ENCODE measurements at places on chromosomes 2 and 18.

DNA sequence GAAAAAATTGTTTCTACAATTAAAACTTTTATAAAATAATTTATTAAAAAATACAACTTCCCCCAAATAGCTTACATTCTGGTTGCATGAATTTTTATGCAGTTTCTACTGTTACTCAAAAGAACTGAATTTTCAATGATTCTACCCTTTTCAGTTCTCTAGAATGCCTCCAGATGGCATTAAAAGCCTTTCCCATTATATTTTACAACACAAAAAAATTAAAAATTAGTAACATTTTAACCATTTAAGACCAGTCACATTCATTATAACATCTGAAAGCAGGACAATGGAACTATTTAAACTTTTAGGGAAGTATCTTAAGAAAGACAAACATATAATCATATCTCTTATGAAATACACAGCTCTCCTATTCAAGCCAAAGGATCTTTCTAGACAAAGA, 236.0 kb upstream of the REV1 start:
- DNase-seq: no peak

DNA sequence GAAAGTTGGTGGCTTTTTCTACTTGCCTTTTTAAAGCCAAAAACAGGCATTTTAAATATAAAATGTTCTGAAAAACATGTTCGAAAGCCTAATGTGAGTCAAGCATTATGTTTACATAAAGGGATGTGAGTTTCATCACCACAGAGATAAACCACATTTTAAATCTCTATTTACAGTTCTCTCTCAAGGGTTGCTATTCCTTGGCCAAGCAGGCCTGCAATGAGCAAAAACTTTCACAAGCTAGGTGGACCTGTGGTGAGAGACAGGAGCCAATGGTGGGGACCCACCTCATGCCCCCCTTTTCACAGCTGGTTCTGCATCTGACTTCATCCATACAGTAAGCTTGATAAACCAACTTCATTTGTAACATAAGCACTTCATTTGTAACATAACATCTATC, 65.1 kb downstream of the CUL3 start:
- no peak for DNase-seq

DNA sequence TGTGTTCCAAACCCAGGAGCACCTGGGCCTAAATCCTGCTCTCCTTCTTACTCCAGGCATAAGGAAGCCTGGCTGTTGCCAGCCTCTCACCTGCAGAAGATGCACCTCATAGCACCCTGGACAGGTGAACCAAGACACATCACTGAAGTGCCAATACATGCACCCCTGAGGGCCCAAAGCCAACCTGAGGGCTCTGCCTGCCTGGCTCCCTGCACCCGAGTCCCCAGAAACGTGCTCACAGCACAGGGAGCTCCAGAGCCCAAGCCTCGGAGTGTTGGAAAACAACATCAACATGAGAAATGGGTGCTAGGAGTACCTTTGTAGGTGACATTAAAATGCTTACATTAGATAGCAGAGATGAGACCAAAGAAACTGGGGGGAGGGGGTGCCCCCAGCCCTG, 96.3 kb upstream of the RAB6C start:
- no peak for DNase-seq

- no peak for DNase-seq
Measured at GRCh38 chr2:219905640-219906039, 278.2 kb downstream of the SLC4A3 start.

DNA sequence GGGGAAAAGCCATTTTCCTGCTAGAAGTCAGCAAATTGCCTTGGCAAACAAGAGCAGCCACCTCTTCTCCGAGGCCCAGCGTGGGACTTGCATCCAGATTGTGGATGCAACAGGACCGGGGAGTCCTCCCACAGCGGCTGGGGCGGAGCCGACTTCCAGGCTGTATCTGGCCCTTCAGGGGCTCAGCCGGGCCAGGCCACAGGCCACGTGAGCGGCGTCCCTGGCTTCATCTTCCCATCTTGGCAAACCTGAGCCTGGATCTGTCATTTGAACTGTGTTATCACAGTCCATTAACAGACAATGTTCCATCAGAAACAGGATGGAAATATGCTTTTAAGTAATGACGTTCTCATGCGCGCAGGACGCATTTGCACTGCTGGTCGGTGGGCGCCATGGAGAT, 483.5 kb upstream of the SALL3 start:
- DNase-seq: no peak

DNA sequence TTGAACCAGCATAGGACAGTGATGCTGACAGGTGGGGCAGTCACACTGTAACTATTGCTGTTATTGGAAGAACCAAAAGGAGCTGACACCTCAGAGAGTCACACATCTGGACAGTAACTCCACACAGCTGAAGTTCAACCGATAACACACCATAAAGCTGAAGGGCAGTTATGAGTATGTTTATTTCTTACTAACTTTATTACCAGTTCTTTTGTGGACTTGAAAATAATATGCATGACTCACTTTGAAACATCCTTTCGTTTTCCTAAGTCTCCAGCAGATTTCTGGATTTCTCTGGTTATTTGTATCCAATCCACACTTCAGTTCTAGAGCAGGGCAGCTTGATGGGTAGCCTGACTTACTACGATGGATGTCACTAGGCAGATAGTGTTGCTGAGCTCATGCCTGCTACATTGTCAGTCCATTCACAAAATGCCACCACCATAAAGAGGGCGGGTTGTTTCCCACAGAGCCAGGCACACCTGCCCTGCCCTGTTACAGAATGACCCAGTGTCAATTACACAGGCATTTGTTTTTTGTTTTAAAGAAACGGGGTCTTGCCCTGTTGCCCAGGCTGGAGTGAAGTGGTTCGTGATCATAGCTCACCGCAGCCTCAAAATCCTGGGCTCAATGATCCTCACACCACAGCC, 8.4 kb upstream of the AGBL5 start:
- no peak for DNase-seq

GRCh38 chr2:24050041-24050979, 769 bp downstream of the FKBP1B start:
- no peak for DNase-seq

GRCh38 chr2:129334128-129334527, 645.3 kb upstream of the RAB6C start:
- no peak for DNase-seq

DNA sequence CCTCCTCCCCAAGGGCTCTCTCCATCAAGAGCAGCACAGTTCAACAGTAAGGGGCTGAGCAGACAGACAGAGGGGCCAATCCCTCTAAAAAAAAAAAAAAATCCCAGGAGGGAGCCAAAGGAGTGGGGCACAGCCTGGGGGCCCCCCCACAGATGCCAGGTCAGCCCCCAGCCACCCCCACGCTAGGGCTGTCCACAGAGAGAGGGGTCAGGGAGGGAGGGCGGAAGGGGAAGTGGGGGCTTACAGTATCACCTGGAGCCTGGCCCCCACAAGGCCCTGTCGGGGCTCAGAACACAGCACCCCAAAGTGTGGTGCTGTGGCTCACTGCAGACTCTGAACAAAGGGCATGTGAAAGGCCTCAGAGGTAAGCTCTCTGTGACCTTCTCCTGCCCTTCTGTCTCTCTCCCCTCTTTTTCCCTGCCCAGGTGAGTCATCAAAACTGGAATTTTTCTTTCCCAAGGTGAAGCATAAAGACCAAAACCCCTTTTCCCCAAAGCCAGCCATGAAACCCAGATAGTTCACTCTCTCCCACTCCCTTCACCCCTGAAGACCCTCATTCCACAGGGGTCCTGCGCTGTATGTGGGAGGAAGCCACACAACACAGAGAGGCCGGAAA, 13.9 kb downstream of the BIN1 start:
- DNase-seq: no peak

DNA sequence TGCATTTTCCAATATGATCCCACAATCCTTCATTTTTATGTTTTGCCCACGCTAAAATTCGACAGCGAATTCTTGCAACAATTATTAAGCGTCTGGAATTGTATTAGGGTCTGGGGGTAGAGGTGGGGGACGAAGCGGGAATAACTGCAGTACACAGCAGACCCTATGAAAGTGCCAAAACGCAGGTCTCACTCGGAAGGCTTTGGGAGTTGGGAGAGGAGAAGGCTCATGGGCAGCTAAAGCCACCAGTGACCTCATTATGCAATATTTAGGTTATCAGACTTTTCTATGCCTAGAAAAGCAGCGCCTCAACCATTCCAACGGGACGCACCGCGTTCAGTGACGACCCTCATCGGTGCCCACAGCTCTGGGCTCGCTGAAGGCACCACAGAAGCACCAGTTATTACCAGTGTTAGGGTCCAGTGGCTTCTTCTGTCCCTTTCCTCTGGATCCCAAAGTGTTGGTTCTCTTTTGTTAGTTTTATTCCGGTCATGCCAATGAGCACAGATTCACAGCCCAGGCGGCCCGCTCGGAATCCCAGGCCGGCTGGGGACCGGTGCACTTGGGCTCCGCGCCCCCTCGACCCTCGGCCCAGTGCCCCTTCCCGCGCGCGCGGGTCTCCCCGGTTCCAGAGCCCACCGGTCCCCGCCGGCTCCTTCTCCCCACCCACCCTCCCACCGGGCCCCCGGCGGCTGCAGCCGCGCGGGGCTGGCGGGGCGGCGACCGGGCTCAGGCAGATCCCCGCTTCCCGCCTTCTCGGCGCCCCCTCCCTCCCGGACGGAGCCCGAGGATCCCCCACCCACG, 737 bp upstream of the MAPK4 start:
- DNase-seq: no peak

DNA sequence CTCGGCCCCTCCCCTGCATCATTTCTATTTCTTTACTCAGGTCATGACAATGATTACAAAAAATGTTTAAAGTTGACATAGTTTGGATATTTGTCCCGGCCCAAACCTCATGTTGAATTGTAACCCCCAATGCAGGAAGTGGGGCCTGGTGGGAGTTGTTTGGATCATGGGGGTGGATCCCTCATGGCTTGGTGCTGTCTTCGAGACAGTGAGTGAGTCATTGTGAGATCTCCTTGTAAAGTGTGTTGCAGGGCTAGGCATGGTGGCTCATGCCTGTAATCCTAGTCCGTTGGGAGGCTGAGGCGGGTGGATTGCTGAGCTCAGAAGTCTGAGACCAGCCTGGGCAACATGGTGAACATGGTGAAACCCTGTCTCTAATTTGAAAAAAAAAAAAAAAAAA, 9.2 kb upstream of the MAP4K4 start:
- DNase-seq: no peak

GRCh38 chr2:120255986-120256650, 3.5 kb downstream of the RALB start:
- no peak for DNase-seq

GRCh38 chr18:6220129-6220528, 194.6 kb downstream of the L3MBTL4 start:
- DNase-seq: no peak

GRCh38 chr2:197378494-197379307, 56.1 kb downstream of the SF3B1 start:
- peak; percentile 47 for DNase-seq

GRCh38 chr2:220593526-220593925, 966.1 kb downstream of the SLC4A3 start:
- no peak for DNase-seq

GRCh38 chr18:12772111-12772510, 69.3 kb downstream of the PSMG2 start:
- DNase-seq: no peak

GRCh38 chr2:85760371-85760770, 6.6 kb downstream of the ATOH8 start:
- no peak for DNase-seq

DNA sequence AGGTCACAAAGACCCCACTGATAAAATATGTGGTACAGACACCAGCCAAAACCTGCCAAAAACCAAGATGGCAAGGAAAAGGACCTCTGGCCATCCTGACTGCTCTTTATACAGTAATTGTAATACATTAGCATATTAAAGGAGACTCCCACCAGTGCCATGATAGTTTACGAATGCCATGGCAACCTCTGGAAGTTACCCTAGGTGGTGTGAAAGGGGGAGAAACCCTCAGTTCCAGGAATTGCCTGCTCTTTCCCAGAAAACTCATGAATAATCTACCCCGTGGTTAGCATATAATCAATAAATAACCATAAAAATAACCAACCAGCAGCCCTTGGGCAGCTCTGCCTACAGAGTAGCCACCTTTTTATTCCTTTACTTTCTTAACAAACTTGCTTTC, 129.8 kb upstream of the EPB41L3 start:
- no peak for DNase-seq

- DNase-seq: no peak
Measured at GRCh38 chr2:206203331-206203730, 43.6 kb downstream of the EEF1B2 start.

DNA sequence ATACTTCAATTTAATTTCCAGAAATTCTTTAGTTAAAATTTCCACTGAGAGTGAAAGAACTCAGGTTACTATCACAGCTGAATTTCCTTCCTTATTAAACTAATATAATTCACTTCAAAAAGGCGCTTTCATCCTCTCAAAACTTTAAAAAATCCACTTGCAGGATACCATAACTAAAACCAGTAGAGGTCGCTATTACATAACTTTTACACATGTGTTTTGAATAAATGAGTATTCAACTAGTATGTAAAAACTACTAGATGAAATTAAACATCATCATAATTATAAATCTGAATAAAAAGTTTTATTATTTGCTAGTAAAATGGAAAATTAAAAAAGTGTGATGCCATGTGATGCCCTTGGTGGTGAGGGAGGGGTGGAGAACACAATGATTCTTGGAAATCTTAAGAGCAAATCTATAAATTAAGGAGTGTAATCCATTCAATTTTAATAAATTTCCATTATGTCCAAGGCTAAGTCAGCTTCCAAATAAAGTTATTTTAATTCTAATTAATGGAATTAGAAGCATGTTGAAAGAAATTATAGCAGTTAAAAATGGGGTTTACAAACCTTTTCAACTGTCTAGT, 61.4 kb downstream of the SOS1 start:
- DNase-seq: no peak

- no peak for DNase-seq
Measured at GRCh38 chr18:13452388-13452811, 233.8 kb downstream of the LDLRAD4 start.

GRCh38 chr18:34196256-34196655, 28.5 kb downstream of the NOL4 start:
- DNase-seq: no peak

DNA sequence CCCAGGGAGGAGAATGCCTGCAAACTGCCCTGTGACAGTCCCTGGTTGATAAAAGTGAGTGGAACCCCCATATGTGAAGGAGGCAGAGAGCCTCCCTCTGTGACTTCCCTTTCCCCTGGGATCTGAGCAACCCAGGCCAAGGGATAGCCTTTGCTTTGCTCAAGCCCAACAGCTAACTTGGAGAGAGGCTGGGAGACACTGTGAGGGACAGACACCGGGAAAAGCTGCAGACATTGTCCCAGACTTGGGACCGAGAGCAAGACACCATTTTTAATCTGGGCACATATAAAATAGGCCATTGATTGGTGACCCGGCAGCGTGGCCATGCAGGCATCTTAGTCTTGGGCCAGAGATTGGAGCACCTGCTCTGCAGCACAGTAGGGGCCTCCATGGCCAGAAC, 96.1 kb upstream of the SALL3 start:
- DNase-seq: no peak
